Activated CD8-positive, alpha-beta memory T cell treated with anti-CD3 and anti-CD28 coated beads for 1 hour (primary cell): ENCODE measurements at places on chromosomes 7 and 10.

GRCh38 chr7:297611-298374 lies 7.8 kb downstream of the FOXL3 start:
- no peak for DNase-seq

- DNase-seq = no peak
Measured at GRCh38 chr7:128030654-128031611, at the start of gene LRRC4. TSS of gene LRRC4 (minus strand) at chr7:128031437. CDS start at chr7:128030640, 797 bp downstream.

GRCh38 chr7:100892364-100893317 lies 3.0 kb downstream of the ACHE start:
- DNase-seq = no peak

GRCh38 chr10:85527616-85528317 lies 838.8 kb downstream of the GRID1 start:
- no peak for DNase-seq

- no peak for DNase-seq
Measured at GRCh38 chr7:26868841-26869495, 4.6 kb upstream of the SKAP2 start.

DNA sequence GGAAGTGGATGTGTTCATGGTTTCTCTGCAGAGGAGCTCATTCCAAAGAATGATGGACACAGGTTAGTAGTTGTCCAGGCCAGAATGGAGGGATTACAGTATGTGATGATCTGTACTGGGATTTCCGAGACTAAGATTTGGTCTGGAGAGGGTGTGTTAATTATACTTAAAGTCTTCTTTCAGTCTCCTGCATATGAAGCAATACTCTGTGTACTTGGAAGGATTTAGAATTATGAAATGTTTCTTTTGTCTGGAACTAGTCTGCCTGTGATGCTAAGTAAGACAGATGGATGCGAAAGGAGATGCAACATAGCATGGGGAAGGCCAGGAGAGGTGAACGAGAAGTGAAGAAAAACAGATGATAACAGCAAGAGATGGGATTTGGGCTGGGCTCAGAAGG lies 305.1 kb upstream of the LYZL1 start:
- DNase-seq = no peak

GRCh38 chr10:126080879-126081411 lies 184.6 kb downstream of the FANK1 start:
- no peak for DNase-seq

- DNase-seq = no peak
Measured at GRCh38 chr10:28996345-28996744, 292.5 kb upstream of the LYZL1 start.

GRCh38 chr10:3399756-3400155 lies 227.2 kb upstream of the PITRM1 start:
- DNase-seq = no peak

DNA sequence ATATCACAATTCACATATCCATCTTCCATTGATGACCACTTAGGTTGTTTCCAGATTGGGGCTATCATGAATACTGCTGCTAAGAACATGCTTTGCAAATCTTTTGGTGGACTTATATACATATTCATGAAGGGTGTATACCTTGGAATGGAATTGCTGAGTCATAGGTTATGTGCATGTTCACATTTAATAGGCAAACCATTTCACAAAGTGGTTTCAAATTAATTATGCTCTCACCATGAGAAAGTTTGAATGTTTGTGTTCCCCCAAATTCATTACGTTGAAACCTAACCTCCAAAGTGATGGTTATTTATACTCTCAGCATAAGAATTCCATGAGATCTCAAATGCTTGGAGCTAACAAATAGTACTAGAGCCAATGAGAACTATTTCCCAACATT lies 86.4 kb downstream of the VPS41 start:
- DNase-seq = no peak

- DNase-seq = no peak
Measured at GRCh38 chr7:121519548-121520521, 123.7 kb upstream of the FAM3C start.

DNA sequence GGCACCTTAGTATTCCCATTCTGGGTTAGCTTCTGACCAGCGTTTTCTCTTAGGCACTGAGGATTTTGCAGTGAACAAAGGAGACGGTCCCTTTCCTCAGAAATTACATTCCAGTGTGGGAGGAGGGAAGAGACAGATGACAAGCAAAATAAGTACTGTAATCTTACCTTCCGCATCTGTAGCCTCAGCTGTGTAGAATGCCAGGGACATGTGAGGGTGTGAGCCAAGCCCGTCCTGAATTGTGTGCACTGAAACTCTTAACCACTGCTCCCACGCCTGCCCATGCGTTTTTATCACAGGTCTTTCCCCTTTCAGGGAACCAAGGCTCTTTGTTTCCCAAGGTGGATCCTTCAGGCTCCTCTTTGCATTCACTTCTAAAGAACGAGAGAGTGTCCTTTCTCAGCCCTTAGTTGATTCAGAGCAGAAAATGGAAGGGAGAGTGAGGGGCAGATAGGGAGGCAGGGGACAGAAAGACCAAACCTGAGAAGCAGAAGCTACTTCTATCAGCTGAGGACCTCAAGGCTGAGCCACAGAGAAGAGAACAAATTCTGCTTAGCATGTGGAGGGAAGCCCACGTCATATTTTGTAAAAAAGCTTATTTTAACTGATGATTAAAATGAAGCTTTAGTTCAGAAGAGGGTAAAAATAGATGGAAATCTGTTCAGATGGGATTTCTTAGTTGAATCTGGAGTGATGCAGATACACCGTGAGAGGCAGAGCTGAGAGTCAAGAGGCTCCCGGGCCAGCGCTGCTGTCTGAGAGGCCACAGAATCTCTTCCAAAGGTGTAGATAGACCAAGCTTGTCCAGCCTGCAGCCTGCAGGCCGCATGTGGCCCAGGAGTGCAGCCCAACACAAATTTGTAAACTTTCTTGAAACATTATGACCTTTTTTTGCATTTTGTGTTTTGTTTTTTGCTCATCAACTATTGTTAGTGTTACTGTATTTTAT lies 122.5 kb downstream of the CCNY start:
- DNase-seq = no peak

DNA sequence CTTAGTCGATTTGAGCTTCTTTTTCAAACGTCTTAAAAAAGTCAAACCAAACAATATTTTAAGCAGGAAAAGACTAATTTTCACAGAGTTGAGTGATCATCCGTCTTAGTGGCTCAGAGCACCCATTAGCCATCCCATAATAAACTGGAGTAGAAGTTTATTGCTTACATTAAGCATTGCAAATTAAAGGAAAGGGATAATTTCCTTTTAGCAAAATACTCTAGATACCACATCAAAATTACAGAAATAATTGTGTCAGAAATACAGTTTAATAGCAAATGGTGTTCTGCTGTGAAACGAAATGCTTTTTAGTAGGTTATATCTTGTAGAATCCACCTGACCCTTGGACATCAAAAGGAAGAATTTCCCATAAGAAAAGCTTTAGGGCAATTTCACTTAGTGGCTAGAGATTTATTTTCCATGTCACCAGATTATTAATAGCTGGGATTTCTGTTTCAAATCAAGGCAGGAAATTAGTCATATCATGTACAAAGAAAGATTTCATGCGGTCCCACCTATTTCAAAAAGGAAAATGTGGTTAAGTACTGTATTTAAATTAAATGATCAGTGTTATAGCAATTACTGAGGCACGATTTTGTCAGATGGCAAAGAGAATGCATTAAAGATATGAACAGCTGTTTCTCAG lies 96.2 kb downstream of the NPTX2 start:
- no peak for DNase-seq

GRCh38 chr7:144821067-144821466 lies 14.8 kb downstream of the TPK1 start:
- DNase-seq = no peak

DNA sequence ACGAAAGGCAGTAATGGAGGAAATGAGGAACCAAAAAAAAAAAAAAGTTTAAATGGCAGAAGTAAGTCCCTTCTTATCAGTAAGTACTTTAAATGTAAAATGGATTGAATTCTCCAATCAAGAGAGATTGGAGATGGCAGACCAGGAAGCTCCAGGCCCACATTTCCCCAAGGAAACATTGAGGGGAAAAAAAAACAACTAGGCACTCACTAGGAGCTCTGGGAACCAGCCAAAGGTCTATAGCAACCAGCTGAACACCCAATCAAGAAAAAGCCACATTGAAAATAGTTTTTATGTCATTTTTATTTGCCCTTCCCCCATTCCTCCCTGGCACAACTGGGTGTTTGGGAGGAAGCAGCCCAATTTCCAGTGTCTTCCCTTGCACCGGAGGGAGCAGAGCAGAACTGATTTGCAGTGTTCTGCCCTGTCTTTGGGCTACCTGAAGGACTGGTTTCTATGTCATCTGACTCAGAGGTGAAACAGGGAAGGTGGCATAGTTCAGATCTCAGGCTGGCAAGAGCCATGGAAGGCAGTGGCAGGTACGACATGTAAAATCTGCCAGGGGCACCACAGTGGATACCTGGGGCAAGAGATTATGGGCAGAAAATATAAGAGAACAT lies 121.9 kb downstream of the SMURF1 start:
- no peak for DNase-seq

- no peak for DNase-seq
Measured at GRCh38 chr7:90229682-90230081, 15.3 kb upstream of the CFAP69 start.

DNA sequence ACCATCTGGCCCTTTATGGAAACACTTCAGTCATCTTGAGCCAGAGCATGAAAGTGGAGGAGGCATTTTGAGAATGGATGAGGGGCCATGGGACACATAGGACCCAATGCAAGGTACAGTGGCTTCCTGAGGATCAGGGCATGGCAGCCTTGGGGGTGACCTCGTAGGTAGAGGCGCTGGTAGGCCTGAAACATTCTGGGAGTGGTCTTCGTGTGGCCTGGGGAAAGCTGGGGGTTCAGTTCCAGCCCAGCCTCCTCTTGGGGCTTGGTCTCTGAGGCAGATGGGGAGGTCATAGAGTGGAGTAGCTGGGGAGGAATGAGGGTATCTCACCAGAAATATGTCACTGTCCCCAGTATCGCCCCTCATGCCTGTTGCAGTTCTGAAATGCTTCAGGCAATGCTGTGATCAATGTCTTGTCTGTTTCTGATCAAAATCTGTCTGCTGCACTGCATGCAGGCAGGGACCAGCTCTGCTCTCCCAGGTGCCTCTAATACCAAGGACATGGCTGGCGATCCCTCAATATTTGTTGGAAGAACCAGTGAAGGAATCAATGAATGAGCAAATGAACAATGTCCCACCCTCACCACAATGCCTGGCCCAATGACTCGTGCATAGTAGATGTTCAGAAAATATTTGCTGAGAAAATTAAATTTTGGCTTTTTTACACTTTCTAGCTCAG lies 90.9 kb downstream of the CHST15 start:
- DNase-seq = no peak

- DNase-seq = no peak
Measured at GRCh38 chr10:84097787-84098353, 41.4 kb upstream of the GHITM start.

- no peak for DNase-seq
Measured at GRCh38 chr7:48041653-48041970, 6.3 kb downstream of the C7orf57 start.
